ENCODE measurements at places on chromosomes 11 and 22.

- no peak for DNase-seq
Measured at GRCh38 chr22:36971341-36972125, 47.7 kb downstream of the TST start.

DNA sequence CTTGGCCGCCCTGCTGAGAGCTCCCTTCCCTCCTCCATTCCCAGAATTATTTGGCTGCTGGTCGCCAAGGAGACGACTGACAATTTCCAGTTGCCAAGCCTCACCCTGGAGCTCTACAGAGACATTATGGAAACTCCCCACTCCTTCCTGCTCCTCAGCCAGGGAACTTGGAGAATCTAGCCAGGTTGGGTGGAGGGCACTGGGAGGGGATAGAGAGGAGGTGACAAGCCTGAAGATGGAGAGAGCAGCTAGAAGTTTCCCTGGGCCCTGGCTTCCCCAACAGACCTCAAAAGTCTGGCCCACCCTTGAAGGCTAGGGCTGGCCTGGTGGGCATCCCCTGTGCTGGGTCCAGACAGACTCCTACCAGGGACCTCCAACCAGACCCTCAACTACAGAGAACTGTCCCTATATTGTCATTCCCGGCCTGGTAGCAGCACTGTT, 6.7 kb upstream of the VSIG10L2 start:
- no peak for DNase-seq

DNA sequence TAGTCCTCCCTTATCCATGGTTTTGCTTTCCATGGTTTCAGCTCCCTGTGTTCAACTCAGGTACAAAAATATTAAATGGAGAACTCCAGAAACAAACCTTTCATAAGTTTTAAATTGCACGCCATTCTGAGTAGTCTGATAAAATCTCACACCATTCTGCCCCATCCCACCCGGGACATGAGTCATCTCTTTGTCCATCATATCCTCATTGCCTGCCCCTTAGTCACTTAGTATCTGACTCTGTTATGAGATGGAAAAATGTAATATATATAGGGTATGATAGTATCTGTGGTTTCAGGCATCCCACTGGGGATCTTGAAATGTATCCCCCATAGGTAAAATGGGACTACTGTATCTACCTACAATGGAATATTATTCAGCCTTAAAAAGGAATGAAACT, 35.5 kb upstream of the FGF3 start:
- DNase-seq, result no peak

DNA sequence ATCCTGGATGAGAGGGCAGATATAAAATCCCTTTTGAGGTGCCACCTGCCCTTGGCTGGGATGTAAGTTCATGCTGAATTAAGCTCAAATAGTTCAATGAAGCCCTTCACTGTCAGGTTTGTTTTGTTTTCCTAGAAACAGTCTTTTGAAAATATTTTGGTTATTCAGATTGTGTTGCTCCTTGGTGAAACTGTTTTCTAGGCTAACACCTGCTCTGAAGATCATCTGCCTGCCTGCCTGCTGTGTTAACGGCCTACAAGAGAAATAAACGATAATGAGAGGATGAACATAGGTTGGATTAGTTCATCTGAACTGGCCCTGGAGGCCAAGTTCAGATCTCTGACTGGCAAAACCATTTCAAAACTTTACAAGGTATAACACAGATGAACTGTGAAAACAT, 67.4 kb downstream of the ZBTB44 start:
- no peak for DNase-seq

- DNase-seq, result no peak
Measured at GRCh38 chr22:21832291-21833290, 34.9 kb downstream of the MAPK1 start.

GRCh38 chr11:4511282-4512245, 29.1 kb downstream of the OR52K1 start:
- DNase-seq, result no peak

DNA sequence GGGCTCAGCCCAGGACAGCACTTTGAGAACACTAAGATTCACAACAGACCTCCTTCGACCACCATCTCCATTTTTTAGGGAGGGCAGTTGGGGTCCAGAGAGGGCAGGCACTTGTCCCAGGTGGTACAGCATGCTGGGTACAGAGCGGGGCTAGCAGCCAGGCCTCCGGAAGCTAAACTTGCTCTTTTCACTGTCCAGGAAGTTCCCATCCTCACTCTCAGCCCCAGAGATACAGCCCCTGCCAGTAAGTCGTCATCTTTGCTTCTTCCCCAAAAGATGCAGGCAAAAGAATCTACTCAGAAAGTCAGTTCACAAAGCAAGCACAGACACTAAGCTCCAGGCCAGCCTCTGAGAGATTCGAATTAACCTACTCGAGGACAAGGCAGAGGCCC, 6.7 kb upstream of the RAB3IL1 start:
- no peak for DNase-seq

- no peak for DNase-seq
Measured at GRCh38 chr11:87006035-87006434, 31.7 kb upstream of the TMEM135 start.

GRCh38 chr22:32605576-32605975, 131.0 kb downstream of the FBXO7 start:
- DNase-seq, result no peak

- no peak for DNase-seq
Measured at GRCh38 chr11:68735646-68736045, 15.7 kb downstream of the TESMIN start.

- DNase-seq, result no peak
Measured at GRCh38 chr11:102683277-102683676, 22.3 kb downstream of the MMP27 start.

GRCh38 chr11:115611343-115611742, 107.1 kb upstream of the CADM1 start:
- DNase-seq, result no peak

GRCh38 chr11:121570453-121570852, 117.7 kb upstream of the SORL1-AS1 start:
- DNase-seq, result no peak

GRCh38 chr11:10752061-10752460, 1.0 kb downstream of the CTR9 start:
- no peak for DNase-seq

- no peak for DNase-seq
Measured at GRCh38 chr11:115462004-115462541, 42.1 kb downstream of the CADM1 start.

GRCh38 chr11:121265586-121265985, 27.0 kb upstream of the SC5D start:
- no peak for DNase-seq

- no peak for DNase-seq
Measured at GRCh38 chr11:65607614-65608426, 6.2 kb downstream of the MAP3K11 start.

- no peak for DNase-seq
Measured at GRCh38 chr11:33543823-33544222, 156.8 kb downstream of the C11orf91 start.

DNA sequence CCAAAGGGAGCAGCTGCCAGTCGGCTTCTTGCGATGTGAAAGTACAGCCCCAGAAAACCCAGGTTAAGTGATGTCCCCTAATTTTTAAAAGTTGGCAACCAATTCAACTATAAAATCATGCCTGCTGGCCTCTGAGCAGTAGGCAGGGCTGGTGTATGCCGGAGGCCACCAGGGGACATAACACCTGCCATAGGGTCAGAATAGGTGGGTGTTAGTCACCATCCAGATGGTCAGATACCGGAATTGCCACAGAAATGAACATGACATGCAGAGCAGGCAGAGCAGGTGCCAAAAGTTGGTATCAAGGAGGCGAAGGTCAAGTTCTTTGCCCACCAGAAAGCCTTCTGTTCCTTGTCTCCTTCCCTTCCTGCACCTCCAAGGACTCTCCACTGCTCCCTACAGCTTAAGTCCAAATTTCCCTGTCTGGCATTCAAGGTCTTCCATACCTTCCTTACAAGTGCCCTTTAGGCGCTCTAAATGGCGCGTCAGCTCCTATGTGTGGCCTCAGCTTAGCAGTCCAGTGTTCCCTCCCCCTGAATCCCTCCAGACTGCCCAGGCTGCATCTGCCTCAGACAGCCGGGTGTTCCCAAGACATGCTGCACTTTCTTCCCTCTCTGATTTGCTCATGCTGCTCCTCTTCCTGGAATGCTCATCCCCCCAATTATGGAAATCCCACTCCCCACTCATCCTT, 45.1 kb downstream of the PTPRJ start:
- DNase-seq, result no peak

DNA sequence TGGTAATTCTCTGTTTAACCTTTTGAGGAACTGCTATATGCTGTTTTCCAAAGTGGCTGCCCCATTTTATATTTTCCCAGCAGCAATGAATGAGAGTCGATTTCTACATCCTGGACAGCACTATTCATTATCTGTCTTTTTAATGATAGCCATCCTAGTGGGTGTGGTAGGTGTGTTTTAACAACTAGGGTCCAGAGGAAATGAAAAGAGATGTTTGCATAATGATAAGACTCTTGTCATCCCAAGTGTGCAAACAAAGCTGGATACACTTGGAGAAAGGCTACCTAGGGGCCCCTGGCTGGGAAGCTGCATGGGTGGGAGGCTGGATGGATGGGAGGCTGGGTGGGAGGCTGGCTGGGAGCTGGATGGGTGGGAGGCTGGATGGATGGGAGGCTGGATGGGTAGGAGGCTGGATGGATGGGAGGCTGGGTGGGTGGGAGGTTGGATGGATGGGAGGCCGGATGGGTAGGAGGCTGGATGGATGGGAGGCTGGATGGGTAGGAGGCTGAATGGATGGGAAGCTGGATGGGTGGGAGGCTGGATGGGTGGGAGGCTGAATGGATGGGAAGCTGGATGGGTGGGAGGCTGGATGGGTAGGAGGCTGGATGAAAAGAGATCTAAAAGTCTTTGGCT, 158.0 kb downstream of the DSCAML1 start:
- no peak for DNase-seq

GRCh38 chr11:64083398-64084080, 47.8 kb downstream of the FLRT1 start:
- DNase-seq, result no peak

GRCh38 chr22:40966726-40967085, 15.5 kb downstream of the RBX1 start:
- DNase-seq, result no peak

DNA sequence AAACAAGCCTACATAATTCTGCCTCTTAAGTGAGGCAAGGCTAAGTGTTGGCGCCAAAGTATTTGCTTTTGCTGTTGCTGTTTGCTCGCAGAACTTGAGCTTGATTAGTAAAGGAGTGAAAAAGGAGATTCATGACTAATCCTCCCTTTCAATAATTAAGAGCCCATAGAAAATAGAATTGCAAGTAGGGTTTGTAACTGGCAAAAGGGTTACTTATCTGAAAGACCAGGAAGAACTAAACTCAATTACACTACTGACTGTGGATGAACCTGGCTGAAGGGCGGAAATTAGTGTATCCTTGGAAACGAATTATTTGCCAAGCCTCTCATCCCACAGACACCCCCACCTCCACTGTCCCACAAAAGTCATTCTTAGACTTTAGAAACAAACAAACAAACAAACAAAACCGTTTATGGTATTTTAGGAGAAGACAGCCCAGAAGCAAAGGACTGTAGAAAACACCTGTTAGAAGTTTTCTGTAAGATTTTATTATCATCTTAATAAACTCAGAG, 411 bp upstream of the EXPH5 start:
- no peak for DNase-seq

DNA sequence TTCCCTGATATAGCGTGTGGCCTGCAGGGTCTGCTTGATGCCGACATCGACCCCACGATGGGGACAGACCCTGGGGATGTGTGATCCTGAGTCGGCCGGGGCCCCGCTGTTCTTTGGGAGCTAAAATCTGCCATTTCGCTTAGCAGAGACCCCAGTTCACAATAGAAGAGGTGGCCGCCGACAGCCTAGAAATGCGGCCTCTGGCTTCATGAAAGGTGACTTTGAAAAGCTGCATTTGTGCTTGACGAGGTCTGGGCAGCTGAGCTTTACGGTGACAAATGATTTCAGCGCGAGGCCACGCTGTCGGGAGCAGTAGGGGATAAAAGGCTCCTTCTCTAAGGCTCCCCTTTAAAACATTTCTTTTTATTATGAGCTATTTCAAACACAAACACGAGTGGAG, 71.7 kb downstream of the RPS6KA4 start:
- DNase-seq, result no peak

- DNase-seq, result no peak
Measured at GRCh38 chr11:128552783-128553661, 34.3 kb downstream of the ETS1 start.

GRCh38 chr22:26508148-26508547, 4.1 kb downstream of the TFIP11 start:
- no peak for DNase-seq

- DNase-seq, result no peak
Measured at GRCh38 chr11:69241844-69242243, 52.1 kb upstream of the MYEOV start.

DNA sequence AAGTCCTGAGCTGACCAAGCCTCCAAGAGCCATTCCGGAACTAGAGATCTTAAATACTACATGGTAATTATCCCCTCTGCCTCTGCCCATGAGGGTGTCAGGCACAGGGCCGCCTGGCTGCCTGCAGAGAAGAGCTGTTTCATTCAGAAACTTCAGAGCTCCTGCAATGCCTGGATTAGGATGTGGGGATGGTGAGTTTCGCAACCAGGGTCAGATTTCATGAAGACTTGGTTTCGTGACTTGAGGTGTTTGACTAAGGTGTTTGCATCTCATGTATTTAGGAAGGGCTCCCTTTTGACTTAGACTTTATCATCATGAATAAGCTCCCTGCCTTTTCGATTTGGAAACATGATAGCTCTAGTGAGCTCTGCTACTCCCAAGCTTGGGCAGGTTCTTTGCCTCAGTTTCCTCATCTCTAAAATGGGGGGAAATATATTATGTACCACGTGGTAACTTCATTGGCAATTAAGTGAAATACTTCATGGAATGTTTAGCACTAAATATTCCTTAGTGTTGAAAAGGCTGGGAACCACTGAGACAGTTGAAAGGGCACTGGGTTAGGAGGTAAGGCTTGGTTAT, 9.1 kb downstream of the TIMP3 start:
- DNase-seq, result no peak

DNA sequence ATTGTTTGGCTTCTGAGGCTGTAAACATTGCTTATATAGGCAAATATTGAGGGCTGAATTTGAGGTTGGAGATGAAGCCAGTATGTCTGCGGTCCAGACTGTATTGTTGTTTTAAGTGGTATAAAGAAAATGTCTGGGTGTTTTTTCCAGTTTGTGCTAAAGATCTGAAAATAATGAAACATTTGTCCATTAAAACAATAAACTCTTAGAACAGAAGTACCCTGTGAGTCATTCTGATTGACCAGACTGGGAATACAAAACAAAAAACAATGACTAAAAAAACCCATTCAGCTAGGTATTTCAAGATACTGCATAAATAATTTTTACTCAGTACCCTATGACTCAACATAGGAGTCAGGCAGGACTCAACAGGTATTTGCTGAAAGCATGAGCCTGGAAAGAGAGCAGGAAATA, 20.4 kb downstream of the ALKBH8 start:
- no peak for DNase-seq

DNA sequence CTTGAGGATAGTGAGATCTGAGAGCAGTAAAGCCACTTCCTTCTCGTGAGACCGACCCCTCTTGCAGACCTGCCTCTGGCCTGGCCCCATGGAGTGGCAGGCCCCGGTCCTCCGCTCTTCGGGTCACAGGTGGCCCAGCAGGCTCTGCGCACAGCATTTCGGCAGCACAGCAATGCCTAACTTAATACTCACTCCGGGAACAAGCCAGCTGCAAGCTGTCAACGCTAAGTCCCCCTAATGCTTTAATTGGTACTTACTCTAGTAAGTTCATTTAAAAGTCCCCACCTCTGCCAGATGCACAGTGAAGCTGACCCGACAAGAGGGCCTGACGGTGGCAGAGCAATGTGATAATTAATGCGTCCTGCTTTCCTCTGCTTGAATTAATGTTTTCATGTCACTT, 349.3 kb upstream of the B3GAT1 start:
- no peak for DNase-seq

Measured in cortex of kidney (tissue), 1 donor.